ENCODE measurements at places on chromosomes 3 and 15.
A peak's percentile ranks its signal among the peaks of the same experiment; 100 is the strongest.

- no peak for DNase-seq
Measured at GRCh38 chr15:29674661-29675533, 147.4 kb downstream of the TJP1 start.

DNA sequence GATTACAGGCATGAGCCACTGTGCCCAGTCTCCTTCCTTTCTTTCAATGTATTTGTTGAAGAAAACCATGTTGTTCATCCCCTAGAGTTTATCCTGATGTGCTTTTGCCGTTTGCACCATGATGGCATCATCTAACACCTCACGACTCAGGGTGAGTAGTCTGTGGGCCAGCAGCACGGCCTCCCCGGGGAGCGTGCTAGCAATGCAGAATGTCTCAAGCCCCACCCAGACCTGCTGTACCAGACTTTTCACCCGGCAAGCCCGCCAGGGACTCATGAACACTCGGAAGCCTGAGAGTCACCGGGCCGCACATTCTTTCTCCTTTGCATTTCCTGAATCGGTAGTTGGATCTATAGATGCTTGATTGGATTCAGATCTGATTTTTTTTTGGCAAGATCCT, 64.6 kb downstream of the RPN1 start:
- DNase-seq = no peak

GRCh38 chr3:158492685-158493084, 78.3 kb upstream of the MLF1 start:
- DNase-seq = no peak

- DNase-seq = no peak
Measured at GRCh38 chr3:169283951-169284350, 379.6 kb downstream of the MECOM start.

DNA sequence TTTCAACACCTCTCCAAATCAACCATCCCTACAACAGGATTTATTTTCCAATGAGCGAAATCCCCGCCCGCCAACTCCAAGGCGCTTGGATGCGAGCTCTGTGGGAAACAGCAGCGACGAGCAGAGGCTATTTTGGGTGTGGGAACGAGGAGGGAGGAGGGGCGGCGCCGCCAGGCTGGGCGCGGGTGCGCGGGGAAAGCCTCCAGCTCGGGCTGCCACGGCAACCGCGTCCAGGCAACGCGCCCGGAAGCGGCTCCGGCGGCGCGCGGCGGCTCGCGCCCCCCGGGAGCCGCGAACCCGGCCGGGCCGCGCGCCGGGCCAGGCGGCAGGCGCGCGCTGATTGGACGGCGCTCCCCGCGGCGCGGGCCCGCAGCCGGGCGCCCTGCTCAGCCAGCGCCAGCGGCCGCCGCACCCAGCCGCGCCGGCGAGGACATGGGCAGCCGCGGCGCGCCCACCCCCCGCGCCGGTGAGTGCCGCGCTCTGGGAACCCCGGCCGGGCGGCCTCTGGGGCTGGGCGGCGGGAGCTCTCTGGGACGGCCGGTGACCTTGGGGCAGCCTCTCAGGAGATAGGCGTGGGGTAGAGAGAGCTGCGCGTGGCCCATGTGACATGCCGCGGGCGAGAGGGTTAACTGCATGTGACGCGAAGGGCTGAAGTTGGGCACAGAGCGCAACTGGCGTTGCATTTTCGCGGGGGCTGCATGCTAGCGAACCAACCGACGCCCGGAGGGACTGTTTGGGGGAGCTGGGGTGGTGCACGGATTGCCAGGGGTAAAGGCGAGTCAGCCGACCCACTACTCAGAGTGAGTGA, at the start of gene FAM81A:
FAM81A (plus strand) TSS at position 370 of the 808 bp plus-strand sequence. CDS start 20,441 bp downstream, outside the sequence.
- peak; percentile 11 for DNase-seq

DNA sequence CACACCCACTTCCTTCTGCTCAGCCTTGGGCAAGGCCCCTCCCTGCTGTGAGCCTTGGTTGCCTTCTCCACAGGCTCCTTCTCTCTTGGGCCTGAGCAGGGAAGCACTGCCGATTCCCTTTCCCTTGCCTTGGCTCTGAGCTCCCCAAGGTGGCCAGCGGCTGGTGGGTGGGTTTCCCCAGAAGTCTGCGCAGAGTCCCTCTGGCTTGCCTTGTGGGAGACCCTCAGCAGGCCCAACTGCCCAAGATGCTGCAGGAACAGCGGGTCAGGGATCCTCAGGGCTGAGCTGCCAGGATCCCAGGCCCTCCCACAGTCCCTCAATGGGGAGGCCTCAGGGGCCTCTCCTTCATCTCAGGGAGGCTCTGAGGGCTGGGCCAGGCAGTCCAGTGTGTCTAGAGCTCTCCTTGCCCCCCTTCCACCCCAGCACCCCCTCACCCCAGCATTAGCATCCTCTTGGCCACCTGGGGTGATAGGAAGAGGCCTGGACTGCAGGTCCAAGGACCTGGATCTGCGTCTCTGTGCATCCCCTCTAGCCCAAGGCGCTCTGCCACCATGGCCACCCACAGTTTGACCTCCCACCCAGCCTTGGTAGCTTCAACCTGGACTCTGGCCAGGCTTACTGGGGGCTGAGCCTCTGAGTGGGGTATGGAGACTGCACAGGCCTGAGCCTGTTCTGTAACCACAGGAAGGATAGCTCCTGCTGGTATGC, 68.6 kb downstream of the EXOG start:
- DNase-seq = no peak

DNA sequence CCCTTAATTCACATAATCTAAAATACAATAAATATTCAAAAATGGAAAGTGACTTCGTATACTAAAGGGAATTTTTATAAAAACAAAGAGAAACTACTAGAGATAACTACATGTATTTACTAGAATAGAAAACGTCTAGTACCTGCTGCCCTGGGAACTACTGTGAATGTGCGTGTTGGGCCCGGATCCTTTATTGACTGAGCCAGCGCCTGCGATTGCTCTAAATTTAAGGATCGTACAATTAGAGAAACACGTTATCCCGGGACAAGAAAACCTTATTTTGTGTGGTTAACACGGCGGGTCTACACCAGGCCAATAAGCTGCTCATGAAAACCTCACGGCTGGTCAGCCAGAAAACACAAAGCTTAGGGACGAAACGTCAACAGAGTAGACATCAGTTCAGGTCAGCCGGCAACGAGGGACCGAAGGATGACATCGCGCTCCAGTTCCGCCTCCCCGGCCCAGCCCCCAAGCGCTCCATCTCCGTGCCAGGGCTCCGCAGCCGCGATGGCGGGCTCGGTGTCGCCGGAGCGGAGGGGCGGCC, 555 bp downstream of the TM2D3 start:
- DNase-seq = no peak

DNA sequence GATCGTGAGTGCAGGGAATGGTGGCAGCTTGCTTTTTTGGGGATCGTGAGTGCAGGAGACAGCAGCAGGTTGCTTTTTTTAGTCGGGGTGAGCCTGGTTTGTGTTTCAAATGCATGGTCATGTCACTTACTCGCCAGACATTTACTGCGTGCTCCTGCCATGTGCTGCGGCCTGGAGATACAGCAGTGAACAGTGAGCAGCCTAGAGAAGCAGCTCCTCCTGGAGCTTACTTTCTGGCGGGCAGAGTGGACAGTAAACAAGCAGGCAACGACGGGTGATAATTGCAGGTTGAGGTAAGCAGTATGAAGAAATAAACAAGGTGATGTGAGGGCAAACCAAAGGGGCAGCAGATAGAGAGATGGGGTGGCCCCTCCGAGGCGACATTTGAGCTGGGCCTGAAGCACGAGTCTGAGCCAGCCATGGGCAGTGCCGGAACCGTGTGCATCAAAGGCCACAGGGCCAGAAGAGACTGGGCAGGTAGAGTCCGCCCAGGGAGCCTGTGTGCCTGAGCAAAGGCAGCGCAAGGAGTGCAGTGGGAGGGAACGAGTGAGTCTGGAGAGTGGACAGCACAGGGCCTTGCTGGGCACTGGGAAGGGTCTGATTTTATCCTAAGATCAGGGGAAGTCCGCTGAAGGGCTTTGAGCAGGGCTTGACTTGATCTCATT, 57.3 kb upstream of the RASA2 start:
- no peak for DNase-seq

DNA sequence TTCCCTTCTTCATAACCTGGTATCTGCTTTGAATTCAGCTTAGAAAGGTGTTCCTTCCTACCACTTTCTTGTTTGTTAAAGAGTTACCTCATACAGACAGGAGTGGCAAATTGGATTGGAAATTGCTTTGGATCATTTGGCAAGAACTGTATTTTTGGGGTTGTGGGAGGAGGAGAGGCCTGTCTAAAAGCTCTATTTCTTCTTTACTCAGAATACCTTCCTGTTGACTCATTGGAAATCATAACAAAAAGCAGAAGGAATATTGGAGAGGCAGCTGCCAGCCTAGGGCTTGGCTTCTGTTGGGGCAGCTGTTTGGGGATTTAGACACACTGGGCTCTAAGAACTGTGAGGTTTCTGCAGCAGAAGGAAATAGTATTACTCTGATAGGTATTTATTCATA, 14.2 kb downstream of the IQGAP1 start:
- DNase-seq = no peak

- DNase-seq = no peak
Measured at GRCh38 chr15:64527263-64527984, 67.0 kb downstream of the ZNF609 start.
